NCI-H69 (cell line): ENCODE measurements at places on chromosomes 16 and 17.

DNA sequence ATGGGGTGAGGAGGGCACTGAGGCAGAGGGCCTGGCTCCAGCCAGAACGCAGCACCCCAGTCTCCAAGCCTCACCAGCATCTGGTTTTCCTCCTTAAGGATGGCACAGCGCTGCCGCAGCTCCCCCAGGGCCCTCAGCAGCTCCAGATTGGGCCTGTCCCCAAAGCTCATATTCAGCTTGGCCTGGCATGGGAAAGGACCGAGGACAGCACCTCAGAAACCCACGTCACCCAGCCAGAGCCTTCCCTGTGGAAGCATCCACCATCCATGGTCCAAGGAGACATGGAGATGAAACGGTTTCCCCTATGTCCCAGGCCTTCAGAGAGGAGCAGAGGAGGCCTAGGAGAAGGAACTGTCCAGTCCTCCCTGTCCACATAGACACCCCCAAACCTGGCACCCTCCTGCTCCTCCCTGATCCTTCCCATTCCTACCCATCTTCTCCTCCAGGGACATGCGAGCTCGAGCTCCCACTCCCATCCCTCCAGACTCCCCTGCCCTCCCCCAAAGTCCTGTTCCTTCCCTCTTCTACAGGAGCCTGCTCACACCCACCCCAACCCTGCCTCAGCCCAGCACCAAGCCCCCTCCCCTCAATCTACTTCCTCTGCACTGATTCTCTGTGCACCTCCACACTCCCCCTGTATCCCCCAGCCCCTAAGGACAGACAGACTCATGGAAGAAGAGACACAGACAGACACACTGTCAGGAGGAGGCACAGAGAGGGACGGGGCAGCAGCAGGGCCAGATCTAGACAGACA lies 1.8 kb downstream of the TSPOAP1 start:
- DNase-seq, result no peak

GRCh38 chr17:6276711-6277110 lies 158.2 kb downstream of the AIPL1 start:
- peak; percentile 6 for DNase-seq

DNA sequence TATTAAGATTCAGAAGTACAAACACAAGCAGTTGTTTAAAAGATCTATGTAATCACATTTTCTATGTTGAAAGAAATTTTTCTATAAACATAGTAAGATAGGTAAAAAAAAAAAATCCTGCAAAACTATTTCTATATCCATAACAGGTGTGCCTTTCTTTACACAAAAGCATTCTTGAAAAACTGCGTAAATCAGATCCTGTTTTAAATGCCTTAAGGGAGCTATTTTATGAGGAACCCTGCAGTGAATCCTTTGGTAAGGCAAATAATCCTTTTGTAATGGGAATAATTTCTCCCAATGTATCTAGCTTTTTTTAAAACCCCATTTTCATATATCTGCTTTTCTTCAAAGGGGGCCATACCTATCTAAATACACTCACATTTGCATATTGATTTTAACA lies 157.3 kb downstream of the AATF start:
- DNase-seq, result peak; percentile 84

- peak; percentile 75 for DNase-seq
Observed at GRCh38 chr17:8126491-8127066, 2.7 kb upstream of the HES7 start.

- peak; percentile 88 for DNase-seq
Observed at GRCh38 chr16:76653390-76654026, 376.3 kb downstream of the CNTNAP4 start.

DNA sequence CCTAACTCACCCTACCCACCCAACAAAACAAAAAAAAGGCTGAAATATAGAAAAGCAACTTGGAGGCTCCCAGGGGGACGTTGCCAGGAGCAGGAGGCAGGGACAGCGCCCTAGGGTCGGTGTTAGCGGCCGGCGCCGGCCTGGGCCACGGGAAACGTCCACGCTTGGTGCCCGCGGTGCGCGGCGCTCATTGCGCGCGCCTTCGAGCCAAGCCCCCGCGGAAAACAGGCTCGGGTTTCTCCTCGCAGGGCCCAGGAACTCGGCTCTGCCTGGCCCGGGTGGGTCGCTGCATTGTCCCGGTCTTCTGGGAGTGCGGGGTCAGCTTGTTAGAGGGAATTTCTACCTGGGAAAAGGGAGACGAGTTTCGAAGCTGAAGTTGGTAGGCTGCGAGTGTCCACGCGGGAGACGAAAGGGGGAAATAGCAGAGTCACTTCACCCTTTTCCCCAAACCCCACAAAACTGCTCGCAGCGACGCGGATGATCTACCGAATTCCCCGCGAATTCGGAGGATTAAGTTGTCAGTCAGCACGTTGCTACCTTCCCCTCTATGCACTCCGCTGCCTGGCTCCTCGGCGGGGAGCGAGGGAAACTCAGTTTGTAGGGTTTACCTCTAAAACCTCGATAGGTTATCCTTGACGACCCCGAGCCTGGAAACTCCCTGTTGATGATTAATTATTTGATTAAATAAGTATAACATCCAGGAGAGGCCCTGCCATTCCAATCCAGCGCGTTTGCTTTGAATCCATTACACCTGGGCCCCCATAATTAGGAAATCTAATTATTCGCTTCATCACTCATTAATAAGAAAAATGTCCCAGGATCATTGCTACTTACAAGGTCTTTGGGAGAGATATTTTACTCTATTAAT lies 751 bp upstream of the FOXC2 start:
- no peak for DNase-seq

DNA sequence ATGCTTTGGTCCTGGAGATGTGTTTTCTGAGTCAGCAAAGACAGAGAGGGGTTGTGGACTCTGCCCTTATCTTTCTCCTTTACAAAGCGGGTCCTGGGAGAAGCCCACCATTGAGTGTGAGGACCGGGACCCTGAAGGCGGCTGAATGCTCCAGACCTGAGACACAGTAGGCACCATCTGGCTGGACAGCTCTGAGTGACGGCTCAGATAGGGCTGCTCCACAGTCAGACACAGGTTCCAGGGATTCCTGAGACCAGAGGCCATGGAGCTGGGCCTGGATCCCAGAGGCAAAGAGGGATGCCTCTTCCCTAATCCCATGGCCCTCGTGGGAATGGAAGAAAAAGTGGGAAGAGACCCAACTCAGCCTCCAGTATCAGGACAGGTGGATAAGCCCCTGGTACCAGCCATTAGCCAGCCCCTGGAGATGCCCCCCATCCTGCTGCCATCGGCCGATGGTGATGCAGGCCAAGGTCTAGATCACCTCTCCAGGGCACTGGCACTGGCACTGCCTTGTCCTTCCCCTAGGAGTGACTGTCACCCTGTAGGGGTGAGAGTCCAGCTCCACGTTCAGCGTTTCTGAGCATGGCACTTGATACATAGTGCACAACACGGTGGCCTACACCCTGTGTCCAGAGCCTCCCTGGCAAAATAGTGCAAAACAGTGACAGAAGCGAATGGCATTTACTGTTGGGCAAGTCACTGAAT lies 4.7 kb downstream of the MMP15 start:
- DNase-seq, result no peak

- DNase-seq, result no peak
Observed at GRCh38 chr16:48291303-48291702, 44.0 kb upstream of the ABCC11 start.

DNA sequence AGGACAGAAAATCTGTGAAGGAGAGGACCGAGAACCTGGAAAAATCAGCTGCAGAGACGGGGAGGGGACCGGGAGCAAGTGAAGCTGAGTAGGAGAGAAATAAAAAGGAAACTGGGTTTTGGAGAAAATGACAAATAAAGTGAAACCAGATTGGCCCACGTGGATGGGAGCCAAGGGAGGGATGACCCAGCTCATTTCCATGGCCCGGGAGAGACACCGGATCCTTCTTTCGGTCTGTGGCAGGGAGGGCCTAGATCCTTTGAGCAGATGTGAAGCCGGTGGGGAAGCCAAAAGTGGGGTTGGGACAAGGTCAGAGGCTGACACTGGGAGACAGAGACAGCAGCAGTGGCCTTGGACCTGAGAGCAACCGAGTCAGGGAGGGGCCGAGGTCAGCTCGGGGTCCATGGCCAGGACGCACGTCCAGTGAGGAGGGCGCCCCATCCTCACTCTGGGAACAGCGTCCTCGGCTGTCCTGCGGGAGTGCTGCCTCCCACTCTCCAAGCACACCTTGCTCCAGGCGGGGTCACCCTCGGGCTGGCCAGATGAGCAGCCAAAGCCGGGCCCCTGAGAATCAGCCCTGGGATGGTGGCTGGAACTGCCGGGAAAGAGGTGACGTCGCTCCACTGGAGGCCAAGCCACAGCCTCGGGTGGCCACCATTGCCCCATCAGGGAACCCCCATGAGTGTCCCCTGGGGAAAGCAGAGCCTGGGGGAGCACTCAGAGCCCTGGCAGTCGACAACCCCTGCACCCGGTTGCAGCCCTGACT lies 50.8 kb upstream of the CDR2 start:
- DNase-seq, result no peak

GRCh38 chr17:3803308-3803640 lies 2.3 kb upstream of the ITGAE start:
- DNase-seq, result no peak

- DNase-seq, result no peak
Observed at GRCh38 chr16:28188085-28188916, 23.5 kb downstream of the XPO6 start.

DNA sequence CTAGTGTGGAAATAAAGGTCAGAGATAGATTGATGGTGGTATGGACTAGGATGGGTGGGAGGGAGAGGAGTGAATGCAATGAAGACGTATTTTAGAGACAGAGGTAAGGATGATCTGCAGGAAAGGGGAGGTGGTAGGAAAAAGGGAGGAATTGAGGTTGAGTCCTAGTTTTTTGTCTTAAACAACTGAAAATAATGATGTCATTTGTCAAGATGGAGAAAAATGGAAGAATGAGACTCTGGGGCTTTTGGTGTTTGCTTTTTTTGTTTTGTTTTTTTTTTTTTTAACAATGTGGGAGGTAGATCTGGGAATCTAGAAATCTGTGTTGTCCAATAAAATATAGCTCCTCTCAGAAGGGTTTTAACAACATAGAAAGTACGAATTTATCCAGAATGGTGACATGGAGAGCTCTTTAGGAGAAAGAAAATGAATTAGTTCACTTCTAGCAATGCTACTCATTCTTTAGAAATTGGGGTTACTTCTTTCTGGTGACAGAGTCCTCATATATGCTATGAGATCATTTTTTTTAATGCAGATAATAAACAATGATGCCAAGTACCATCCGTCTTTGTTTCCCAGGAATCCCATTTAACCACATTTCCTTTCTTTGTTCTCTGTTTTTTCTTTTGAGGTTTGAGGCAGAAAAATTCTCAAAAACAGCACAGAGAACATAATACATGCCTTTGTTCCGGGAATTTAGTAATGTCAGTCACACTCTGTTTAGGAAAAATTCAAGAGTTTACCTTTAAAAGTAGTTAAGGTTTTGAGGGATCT lies 225.3 kb upstream of the COX10 start:
- no peak for DNase-seq

DNA sequence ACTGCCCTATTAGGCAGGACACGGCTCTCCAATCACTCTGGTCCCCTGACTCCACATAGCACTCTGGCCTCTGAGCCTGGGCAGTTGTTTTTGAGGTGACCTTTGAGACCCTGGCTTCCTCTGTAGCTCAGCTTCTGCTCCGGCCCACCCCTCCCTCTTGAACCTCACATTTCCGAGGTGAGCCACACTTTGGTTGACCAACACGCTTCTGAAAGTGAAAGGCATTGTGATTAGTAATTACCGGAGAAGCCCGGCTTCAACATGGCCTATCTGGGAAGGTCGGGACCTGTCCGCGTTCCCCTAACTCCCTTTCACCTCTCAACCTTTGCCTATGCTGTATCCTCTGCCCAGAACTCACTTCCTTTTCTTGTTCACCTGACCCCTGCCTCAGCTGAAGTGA lies 10.3 kb upstream of the ITGAX start:
- no peak for DNase-seq

GRCh38 chr17:60230358-60230757 lies 80.6 kb downstream of the CA4 start:
- no peak for DNase-seq

GRCh38 chr17:45705123-45706009 lies 78.8 kb upstream of the CRHR1 start:
- DNase-seq, result peak; percentile 77

DNA sequence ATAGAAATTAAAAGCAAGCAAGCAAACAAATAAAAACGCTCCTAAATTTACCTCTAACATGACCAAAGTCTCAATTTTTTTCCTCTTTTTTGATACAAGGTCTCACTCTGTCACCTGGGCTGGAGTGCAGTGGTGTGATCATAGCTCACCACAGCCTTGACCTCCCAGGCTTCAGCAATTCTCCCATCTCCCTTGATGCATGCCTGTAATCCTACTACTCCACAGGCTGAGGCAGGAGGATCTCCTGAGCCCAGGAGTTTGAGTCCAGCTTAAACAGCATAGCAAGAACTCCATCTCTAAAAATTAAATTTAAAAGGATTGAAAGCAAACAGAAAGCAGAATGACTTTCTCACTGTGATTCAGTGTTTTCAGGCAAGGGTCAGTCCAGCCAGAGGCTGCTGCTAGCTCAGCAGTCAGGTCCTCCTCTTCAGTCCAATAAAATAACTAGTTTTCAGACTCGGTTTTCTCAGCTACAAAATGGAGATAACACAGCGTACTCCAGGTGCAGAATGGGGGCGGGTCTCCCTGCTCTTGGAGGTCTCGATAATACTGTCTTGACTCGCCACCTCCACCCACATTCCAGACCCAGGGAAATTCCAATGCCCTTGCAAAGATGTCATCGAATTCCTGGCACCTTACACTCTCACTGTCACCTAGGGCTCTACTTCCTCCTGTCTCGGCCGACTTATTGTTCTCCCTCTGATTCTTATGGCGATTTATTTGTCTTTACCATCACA lies 20.7 kb upstream of the MRTFB start:
- no peak for DNase-seq

DNA sequence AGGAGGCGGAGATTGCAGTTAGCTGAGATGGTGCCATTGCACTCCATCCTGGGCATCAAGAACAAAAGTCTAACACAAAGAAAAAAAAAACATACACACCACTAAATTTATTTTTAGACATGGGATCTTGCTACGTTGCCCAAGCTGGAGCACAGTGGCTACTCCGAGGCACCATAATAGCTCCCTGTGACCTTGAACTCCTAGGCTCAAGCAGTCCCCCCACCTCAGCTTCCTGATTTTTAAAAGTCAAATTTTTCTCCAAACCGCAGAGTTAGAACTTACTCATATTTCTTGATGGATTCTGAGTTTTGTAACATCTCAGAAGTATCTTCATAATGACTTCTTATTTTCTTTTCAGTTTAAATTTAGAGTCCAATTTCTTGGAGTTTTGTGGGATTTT lies 3.4 kb downstream of the CMTM4 start:
- DNase-seq, result no peak

GRCh38 chr17:32992321-32993033 lies 830 bp downstream of the SPACA3 start:
- DNase-seq, result no peak

GRCh38 chr16:50559804-50560514 lies 11.8 kb downstream of the NKD1 start:
- no peak for DNase-seq
